ENCODE measurements at places on chromosomes 11 and 22. TPM values are rescaled to one million over a fixed set of nuclear protein-coding genes. Genes with fewer than 3 reads are reported as not detected.

The OR8I2 gene
- not detected for total RNA-seq

The DDX17 gene
- total RNA-seq = 167 TPM

The ANO1 gene
- total RNA-seq = 8.2 TPM

The CNTN5 gene
- 0.69 TPM for total RNA-seq

The EMID1 gene
- 6.2 TPM for total RNA-seq

The DDB1 gene
- total RNA-seq = 76.0 TPM

The UCP3 gene
- 1.5 TPM for total RNA-seq

The ISX gene
- total RNA-seq = 0.12 TPM

All from pancreas (tissue), 10 donors.